Activated naive CD4-positive, alpha-beta T cell treated with anti-CD3 and anti-CD28 coated beads for 36 hours (primary cell): ENCODE measurements at places on chromosomes 12 and 14. TPM values are rescaled to one million over a fixed set of nuclear protein-coding genes. Genes with fewer than 3 reads are reported as not detected.

DNA sequence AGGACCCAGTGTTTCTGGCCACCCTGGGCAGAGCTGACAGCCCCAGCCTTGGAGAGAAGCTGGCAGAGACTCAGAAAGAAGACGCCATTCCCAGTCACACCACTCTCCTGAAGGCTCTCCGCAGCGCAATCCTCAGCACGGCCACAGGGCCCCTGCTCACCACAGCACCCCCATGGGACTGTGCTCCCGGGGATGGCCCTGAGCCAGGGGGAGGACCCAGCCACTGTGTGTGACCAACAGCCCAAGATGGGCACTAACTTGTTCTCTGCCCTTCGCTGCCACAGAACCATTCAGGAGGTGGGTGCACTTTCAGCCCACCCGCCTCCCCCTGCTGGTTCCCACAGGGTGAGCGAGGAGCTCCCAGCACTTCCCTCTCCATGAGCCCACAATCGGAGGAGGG, 57.1 kb downstream of the CCNK start:
- no peak overlapping the region for H3K27ac ChIP-seq
- no peaks in the 10 kb centered on the region for H3K36me3 ChIP-seq
- peaks cover 3% of the 10 kb centered on the region for H3K4me1 ChIP-seq
- no peaks in the 10 kb centered on the region for H3K27me3 ChIP-seq

DNA sequence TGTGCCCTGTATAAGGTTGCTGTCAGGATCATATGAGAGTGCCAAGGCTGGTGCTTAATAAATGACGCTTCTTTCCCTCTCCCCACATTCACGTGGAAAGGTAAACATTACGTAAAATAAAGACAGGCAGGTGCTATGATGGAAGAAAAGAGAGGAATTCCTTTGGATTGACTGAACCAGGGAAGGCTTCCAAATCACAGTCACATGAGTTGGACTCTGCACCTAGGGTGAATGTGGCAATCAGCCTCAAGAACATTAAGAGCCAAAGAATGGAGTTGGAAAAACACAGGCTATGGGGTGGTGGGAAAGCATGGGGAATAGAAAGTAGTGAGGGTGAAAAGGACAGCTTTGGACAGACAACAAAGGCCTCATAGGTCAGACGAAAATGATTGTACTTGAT, 473.1 kb downstream of the VRK1 start:
- H3K36me3 ChIP-seq = no peaks in the 10 kb centered on the region
- H3K27me3 ChIP-seq = peaks cover 2% of the 10 kb centered on the region
- DNase-seq = no peak
- peaks cover 2% of the 10 kb centered on the region for H3K4me1 ChIP-seq
- H3K4me3 ChIP-seq = no peak overlapping the region

DNA sequence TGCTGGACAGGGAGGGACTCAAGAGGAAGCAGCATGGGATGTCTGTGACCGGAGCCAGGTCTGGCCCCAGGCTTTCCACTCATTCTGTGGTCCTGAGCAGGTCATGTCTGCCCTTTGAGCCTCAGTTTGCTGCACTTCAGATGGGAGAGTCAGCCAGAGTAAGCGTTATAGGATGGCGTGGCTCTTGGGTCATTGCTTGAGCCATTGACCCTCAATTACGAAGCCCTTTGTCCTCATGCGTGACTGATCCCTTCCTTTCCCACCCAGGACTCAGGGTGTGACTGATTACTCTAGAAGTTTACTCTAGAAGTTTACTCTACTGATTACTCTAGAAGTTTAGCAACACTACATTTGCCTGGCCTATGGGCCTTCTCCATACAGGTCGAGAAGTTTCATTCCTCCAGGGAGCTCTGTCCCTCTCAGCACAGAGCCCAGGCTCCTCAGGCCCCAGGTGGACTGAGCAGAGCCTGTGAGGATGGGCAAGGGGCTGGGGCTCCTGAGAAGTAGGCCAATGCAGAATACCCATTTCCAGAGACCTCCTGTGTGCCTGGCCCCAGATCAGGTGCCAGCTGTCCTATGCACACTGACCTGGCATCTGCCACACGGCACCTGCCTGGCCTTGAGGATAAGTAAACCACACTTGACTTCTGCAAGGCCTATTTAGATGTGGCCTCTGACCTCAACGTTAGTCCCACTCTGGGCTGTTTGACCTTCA, 7.6 kb upstream of the IFI27 start:
- H3K4me3 ChIP-seq = no peak overlapping the region
- H3K36me3 ChIP-seq = no peaks in the 10 kb centered on the region
- no peak for DNase-seq
- H3K4me1 ChIP-seq = no peaks in the 10 kb centered on the region
- H3K27me3 ChIP-seq = no peaks in the 10 kb centered on the region

DNA sequence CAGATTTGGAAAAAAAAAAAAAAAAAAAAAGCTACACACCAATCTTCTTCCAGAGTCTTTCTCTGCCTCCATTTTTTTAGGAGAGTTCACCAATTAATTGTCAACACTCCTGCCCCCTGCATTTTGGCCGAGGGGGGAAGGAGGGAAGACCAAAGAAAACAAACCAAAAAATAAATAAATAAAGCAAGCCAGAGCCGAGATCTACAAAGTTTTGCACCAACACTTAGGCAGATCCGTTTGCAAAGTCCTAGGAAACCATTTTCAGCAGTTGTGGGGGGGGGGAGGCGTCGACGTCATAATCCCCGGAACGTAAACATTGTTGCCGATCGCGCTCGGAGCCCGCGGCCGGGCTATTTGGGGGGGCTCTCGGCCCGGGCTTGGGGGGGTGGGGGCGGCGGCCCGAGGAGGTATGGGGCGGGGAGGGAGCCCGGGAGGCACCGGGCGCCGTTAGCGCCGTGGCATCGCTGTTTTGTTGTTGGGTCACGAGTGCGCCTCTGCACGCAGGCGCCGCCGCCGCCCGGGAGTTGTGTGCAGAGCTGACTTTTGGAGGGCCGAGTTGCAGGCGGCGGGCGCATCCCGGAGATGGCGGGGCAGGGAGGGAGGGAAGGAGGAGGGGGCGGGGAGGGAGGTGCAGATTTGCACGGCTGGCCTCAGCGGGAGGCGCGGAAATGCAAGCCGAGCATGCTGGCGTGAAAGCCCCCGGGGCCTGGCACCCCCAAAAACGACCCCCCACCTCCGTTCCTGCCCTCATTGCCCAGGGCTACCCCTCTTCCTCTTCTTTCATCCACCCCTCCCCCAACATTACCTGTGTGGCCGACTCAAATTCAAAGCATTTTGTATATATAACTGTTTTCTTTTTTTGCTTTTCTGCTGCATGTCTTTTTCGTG, 598 bp downstream of the KDM2B start:
- peak overlapping the region; percentile 90 for H3K4me3 ChIP-seq
- H3K36me3 ChIP-seq = peaks cover 3% of the 10 kb centered on the region
- H3K27me3 ChIP-seq = no peaks in the 10 kb centered on the region
- H3K4me1 ChIP-seq = peaks cover 16% of the 10 kb centered on the region

The TSHR gene
- not detected for total RNA-seq
